ENCODE measurements at places on chromosomes 4 and X. TPM values are rescaled to one million over a fixed set of nuclear protein-coding genes. Genes with fewer than 3 reads are reported as not detected.

The AGTR2 gene
- total RNA-seq = not detected

The TBCK gene
- total RNA-seq = 11.8 TPM

The BST1 gene
- total RNA-seq = 13.0 TPM

The GBA3 gene
- 0.63 TPM for total RNA-seq

The GPR173 gene
- total RNA-seq = 2.2 TPM

The PCDH19 gene
- total RNA-seq = 0.22 TPM

The PRR27 gene
- total RNA-seq = not detected

The ETDA gene
- not detected for total RNA-seq

The MAGEE1 gene
- 0.65 TPM for total RNA-seq

The PAGE5 gene
- not detected for total RNA-seq

The SERPINA7 gene
- total RNA-seq = not detected

The CLDN34 gene
- total RNA-seq = not detected

The SASH3 gene
- not detected for total RNA-seq

The GPR50 gene
- total RNA-seq = not detected

The LONRF3 gene
- total RNA-seq = 2.8 TPM

The C4orf54 gene
- not detected for total RNA-seq

The ASB9 gene
- total RNA-seq = 9.6 TPM

The TECRL gene
- total RNA-seq = not detected

The RAB33A gene
- not detected for total RNA-seq

The SSX4B gene
- total RNA-seq = not detected

The CEP44 gene
- total RNA-seq = 17.8 TPM

The MAGEA8 gene
- total RNA-seq = not detected

The PCGF3 gene
- total RNA-seq = 34.6 TPM

The NRK gene
- 19.3 TPM for total RNA-seq

The GAGE12H gene
- total RNA-seq = not detected

The GRIA3 gene
- 0.80 TPM for total RNA-seq

The FAM13A gene
- 3.0 TPM for total RNA-seq

The SMIM31 gene
- total RNA-seq = not detected

The UGT2B15 gene
- total RNA-seq = not detected

The FGFBP2 gene
- 0.22 TPM for total RNA-seq

The OGT gene
- 42.5 TPM for total RNA-seq

The RIPPLY1 gene
- total RNA-seq = not detected

The UCHL1 gene
- total RNA-seq = 1,473 TPM

The TMSB15C gene
- total RNA-seq = 2.9 TPM

The LRCH2 gene
- total RNA-seq = 0.75 TPM

The HCCS gene
- total RNA-seq = 24.4 TPM

The HTN1 gene
- not detected for total RNA-seq

The RGN gene
- total RNA-seq = 0.80 TPM

The F8A2 gene
- not detected for total RNA-seq

The SPANXC gene
- total RNA-seq = not detected

Data from epithelial cell of proximal tubule (primary cell).